ENCODE measurements at places on chromosomes 2 and 18. TPM values are rescaled to one million over a fixed set of nuclear protein-coding genes. Genes with fewer than 3 reads are reported as not detected.

ATL2 gene
- 66.4 TPM for total RNA-seq

PDCD1 gene
- not detected for total RNA-seq

- no peaks in the 10 kb centered on the region for H3K4me1 ChIP-seq
- H3K4me3 ChIP-seq: no peak overlapping the region
- no peaks in the 10 kb centered on the region for H3K36me3 ChIP-seq
Observed at GRCh38 chr2:7632420-7632819, 715.2 kb downstream of the RNF144A start.

DNA sequence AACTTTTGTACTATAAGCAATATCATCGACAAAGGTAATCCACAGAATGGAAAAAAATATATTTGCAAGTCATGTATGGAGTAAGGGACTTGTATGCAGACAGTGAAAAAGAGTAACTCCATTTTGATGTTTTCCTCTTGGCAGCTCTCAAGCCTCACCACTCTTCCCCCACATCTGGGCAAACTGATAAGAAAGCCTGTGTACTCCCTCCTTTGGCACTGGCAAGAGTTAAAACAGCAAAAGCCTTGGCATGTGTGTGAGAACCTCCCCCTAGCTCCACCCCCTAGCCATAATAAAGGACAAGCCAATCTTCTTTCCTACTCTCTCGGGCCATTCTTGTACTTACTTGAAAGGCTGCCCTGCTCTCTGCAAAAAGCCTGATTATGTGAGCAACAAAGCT, 335.2 kb downstream of the LRATD1 start:
- no peaks in the 10 kb centered on the region for H3K36me3 ChIP-seq
- no peaks in the 10 kb centered on the region for H3K27me3 ChIP-seq
- DNase-seq: no peak
- no peaks in the 10 kb centered on the region for H3K4me1 ChIP-seq

DNA sequence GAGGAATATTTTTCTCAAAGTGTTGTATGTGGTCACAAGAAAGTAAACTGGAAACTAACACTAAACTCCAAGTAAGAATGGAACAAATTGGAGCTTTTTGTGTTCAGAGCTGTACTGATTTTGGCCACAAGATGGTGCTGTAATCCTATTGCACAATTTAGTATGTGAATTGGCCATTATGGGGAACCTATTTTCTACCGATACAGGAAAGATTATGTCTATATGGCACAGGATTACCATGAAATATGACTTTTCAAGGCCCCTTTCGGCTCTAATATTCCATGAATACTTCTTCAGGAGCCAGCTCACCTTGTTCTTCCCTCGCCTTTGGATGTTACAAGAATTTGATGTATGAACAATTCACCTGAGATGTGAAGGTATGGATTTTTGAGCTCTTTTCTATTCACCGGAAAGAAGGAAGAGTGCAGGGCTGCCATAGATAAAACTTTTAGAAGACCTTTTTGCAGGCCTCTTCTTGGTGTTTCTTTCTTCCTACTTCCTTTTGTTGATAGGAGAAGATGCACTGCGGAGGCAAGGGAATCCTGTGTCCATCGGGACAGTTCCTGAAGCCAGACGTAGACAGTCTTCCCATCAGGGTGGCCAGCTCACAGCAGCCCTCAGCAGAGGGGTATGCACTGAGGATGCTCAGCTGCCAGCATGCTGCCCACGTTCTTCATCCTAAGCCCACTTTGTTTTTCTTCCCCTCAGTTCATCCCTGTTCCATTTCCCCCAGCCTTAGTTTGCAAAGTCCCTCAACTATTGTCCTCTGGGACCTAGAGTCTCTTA, 13.3 kb downstream of the MRPL44 start:
- no peaks in the 10 kb centered on the region for H3K27me3 ChIP-seq
- H3K4me3 ChIP-seq: no peak overlapping the region
- peak; percentile 65 for DNase-seq
- H3K36me3 ChIP-seq: peaks cover 20% of the 10 kb centered on the region
- no peaks in the 10 kb centered on the region for H3K4me1 ChIP-seq
- H3K27ac ChIP-seq: no peak overlapping the region

- no peak overlapping the region for H3K4me3 ChIP-seq
- H3K27ac ChIP-seq: no peak overlapping the region
- no peaks in the 10 kb centered on the region for H3K27me3 ChIP-seq
- H3K4me1 ChIP-seq: no peaks in the 10 kb centered on the region
Observed at GRCh38 chr18:36610258-36610657, 218.5 kb downstream of the TPGS2 start.

DNA sequence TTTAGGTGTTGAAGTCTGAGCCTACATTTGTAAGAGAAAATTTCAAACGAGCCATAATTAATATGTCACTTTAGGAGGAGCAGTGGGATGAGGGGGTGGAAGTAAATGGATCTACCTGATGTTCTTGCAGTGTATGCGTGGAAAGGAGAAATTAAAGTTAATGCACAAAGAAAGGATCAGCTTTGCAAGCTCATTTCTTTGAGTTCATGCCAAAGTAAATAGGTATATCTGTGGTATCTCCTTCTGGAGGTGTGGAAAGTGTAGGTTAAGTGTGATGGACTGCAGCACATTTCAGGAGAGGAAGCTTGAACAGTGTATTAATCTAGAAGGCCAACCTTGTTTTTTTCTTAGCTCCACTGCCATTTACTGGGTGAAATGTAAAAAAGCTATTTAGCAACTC, 307.5 kb upstream of the ZEB2 start:
- no peak for DNase-seq
- H3K27ac ChIP-seq: no peak overlapping the region
- H3K4me1 ChIP-seq: no peaks in the 10 kb centered on the region
- no peaks in the 10 kb centered on the region for H3K36me3 ChIP-seq

- H3K4me3 ChIP-seq: no peak overlapping the region
- H3K27ac ChIP-seq: no peak overlapping the region
- no peaks in the 10 kb centered on the region for H3K36me3 ChIP-seq
Observed at GRCh38 chr2:181420259-181421130, 36.7 kb upstream of the ITGA4 start.
